ENCODE measurements at places on chromosomes 12 and 14. TPM values are rescaled to one million over a fixed set of nuclear protein-coding genes. Genes with fewer than 3 reads are reported as not detected.

GRCh38 chr12:10025236-10025635, 5.2 kb upstream of the CLEC9A start:
- H3K27me3 ChIP-seq, result no peaks in the 10 kb centered on the region
- no peaks in the 10 kb centered on the region for H3K36me3 ChIP-seq
- H3K27ac ChIP-seq, result no peak overlapping the region
- DNase-seq, result no peak
- H3K4me1 ChIP-seq, result no peaks in the 10 kb centered on the region

GRCh38 chr12:110913119-110914056, 7.0 kb downstream of the MYL2 start:
- H3K4me3 ChIP-seq, result no peak overlapping the region
- no peaks in the 10 kb centered on the region for H3K36me3 ChIP-seq
- no peak overlapping the region for H3K27ac ChIP-seq
- H3K27me3 ChIP-seq, result no peaks in the 10 kb centered on the region

GRCh38 chr12:57299514-57300016, 48.6 kb upstream of the STAC3 start:
- H3K27me3 ChIP-seq, result no peaks in the 10 kb centered on the region
- H3K27ac ChIP-seq, result no peak overlapping the region
- no peaks in the 10 kb centered on the region for H3K4me1 ChIP-seq
- no peak overlapping the region for H3K4me3 ChIP-seq
- DNase-seq, result no peak

DNA sequence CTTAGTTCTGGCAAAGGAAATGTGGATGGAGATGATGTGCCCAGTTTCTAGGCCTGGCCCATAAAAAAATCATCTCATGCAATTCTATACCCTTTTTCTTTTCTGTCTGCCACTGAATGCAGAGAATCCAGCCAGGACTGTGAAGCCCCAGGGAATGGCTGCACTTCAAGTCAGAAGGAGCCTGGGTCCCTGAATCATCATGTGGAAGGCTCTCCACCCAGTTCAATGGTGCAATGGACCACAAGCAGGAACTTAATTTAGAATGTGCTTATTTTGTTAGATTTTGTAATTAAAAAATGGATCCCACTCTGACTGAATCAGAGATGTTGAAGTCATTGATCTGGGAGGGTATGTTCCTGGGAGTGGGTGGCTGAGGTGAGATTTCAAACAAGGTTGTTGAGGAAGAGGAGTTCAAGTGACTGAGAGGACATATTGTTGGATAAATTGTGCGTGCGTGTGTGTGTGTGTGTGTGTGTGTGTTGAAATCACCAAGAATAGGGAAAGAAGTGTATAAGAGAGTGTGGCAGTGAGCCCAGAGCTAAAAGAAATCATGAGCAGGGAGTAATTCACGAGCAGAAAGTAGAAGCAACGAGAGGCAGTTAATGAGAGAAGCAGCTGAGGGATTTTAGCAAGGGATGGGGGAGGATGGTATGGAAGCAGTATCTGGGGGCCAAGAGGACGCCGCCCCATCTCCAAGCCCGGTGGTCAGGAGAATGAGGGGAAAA, 125.4 kb downstream of the TMX1 start:
- H3K36me3 ChIP-seq, result no peaks in the 10 kb centered on the region
- H3K27ac ChIP-seq, result no peak overlapping the region
- no peak overlapping the region for H3K4me3 ChIP-seq
- no peaks in the 10 kb centered on the region for H3K4me1 ChIP-seq
- no peak for DNase-seq

GRCh38 chr14:23550812-23551265, 726 bp downstream of the ZFHX2 start:
- DNase-seq, result no peak
- H3K4me3 ChIP-seq, result no peak overlapping the region
- H3K4me1 ChIP-seq, result peaks cover 12% of the 10 kb centered on the region
- no peaks in the 10 kb centered on the region for H3K27me3 ChIP-seq
- peaks cover 1% of the 10 kb centered on the region for H3K36me3 ChIP-seq
- H3K27ac ChIP-seq, result no peak overlapping the region

- no peak overlapping the region for H3K27ac ChIP-seq
- no peak for DNase-seq
- H3K4me3 ChIP-seq, result no peak overlapping the region
- peaks cover 4% of the 10 kb centered on the region for H3K36me3 ChIP-seq
- peaks cover 7% of the 10 kb centered on the region for H3K27me3 ChIP-seq
- H3K4me1 ChIP-seq, result no peaks in the 10 kb centered on the region
These were observed 417.5 kb upstream of the ATP2B1 start for GRCh38 chr12:90126125-90126524.

DNA sequence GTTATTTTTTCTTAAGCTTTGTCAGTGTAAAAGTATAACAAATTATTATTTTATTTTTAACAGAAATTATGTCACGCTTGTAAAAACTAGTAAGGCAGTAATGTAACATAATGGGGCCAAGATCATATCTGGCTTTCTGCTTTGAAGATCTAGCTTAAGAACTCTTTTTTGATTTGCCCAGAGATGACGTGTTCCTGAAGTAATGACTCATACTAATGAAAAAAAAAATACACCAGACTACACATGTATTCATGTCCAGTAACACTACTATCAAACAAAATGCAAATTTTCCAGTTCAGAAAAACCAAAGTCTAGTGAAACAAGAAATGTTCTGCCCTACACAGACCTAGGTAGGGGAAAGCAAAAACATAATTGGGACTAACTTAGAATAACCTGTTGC, 432.2 kb upstream of the ATXN7L3B start:
- H3K27ac ChIP-seq, result no peak overlapping the region
- no peaks in the 10 kb centered on the region for H3K27me3 ChIP-seq
- no peak overlapping the region for H3K4me3 ChIP-seq
- DNase-seq, result no peak
- no peaks in the 10 kb centered on the region for H3K36me3 ChIP-seq

- DNase-seq, result no peak
- H3K27ac ChIP-seq, result no peak overlapping the region
These were observed 25.4 kb upstream of the C14orf180 start for GRCh38 chr14:104554088-104554607.

DNA sequence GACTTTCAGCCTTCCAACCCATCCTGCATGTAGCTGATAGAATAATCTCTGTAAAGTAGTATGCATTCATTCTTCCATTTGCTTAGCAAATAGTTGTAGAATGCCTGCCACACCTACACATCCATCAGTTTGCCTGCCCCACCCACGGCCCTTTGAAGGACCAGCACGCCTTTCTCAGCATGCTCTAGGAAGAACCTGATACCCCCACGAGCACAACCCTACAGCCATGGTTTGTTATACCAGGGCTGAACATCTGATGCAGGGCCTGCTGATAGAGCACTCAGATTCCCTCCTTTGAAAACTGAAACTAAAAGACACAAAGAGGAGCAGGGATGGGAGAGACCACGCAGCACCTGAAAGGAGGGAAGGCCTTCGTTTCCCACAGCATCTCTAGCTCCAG, 205.1 kb downstream of the ANO2 start:
- no peak for DNase-seq
- H3K27me3 ChIP-seq, result no peaks in the 10 kb centered on the region
- H3K36me3 ChIP-seq, result no peaks in the 10 kb centered on the region
- H3K27ac ChIP-seq, result no peak overlapping the region
- H3K4me1 ChIP-seq, result no peaks in the 10 kb centered on the region

FAM186B gene
- total RNA-seq, result 0.82 TPM

SELPLG gene
- 55.4 TPM for total RNA-seq

DDX23 gene
- 115 TPM for total RNA-seq
